KG1 (cell line): ENCODE measurements at places on chromosomes 7 and 10.

DNA sequence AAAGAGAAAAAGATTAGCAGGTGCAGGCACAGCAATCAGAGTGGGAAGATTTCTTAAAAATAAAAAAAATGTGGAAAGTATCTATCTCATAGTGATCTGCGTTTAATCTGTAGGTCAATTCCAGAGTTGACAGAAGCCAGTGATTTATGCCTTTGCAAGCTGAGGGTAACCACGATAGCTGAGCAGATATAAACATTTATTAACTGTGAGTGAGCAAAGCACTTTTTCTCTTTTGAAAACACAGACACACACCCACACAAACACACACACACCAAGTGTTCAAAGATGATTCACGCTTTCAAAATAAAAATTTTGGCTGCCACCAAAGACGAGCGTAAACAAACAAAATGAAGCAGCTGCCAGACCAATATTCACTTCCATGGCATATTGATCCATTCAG lies 243.2 kb upstream of the SLC26A5 start:
- no peak for DNase-seq

- DNase-seq, result no peak
Measured at GRCh38 chr7:10707519-10707918, 266.2 kb upstream of the PHF14 start.

GRCh38 chr10:94375374-94375773 lies 12.6 kb upstream of the NOC3L start:
- no peak for DNase-seq

DNA sequence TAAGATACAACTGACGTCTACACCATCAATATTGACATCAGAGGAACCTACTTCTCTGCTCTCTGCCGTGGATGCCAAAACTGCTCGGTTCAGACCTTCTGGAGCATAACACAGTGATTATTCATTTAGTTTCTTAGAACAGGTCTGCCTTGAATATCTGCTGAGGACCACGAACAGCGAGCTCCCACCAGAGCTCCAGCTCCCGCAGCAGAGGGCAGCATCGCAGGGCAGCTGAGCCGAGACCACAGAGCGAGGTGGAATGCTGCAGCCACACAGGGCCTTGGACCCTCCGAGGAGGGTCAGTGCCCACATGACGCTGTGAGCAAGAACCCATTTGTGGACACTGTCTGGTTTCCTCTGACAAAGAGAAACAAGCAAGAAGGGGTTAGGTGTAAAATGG lies 6.8 kb downstream of the VIPR2 start:
- no peak for DNase-seq

DNA sequence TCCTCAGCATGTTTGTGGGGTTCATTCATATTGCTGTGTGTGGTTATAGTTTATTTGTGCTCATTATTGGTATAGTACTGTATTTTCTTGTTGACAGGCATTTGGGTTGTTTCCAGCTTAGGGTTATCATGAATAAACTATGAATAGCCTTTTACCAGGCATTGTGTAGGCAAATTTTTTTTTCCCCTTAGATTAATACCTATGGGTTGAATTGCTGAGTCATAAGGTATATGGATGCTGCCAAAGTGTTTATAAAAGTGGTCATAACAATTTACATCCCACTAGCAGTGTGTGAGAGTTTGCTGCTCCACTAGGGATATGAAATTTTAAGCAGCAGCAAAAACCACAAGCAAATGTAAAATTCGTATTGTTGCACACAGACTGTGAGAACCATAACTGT lies 175.0 kb downstream of the PLPP4 start:
- no peak for DNase-seq

- no peak for DNase-seq
Measured at GRCh38 chr7:66522518-66522917, 106.2 kb upstream of the KCTD7 start.

DNA sequence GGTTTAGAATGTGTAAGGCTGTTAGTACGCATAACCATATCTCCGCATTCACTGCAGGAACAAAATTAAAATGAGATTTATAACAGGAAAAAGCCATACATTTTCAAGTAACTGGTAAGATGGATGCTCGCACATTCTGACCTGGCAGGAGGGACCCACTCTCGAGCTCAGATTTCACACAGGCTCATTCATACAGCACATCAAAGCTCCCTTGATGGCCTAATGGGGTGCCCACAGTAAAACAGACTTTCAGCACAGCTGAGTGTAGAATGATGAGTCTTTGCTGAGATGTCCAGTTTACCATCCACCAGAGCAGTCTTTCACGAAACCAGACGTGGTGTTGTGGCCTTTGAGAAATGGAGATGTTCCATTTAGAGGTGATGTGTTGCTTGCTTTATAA lies 8.9 kb downstream of the FOXI2 start:
- no peak for DNase-seq

DNA sequence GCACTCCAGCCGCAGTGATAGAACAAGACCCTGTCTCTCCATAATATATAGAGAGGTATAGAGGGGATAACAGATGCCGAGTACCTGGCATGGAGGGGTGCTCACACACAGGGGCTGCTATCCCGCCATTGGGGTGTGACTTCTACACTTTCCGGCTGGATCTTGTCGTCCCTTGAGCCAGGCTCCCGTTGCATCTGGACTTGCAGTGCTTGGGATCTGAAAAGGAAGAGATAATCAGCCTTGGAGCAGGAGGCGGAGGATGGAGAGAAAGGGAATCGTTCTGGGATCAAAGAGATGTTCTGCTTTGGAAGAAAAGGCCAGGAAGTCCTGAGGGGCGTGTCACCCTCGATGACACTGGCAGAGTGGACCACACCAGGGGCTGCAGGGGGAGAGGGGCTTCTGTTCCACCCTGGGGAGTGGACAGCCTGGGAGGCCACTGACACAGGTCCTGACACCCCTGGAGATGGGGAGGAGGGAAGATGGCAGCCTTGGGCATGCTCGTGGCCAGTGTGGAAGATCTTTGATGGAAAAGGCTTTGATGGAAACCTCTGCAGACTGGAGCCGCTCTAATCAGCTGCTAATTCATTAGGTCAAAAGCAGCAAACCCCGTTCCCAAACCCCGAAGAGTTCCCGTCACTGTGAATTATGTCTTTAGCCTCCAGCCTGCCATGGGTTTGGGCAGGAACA lies 85.1 kb downstream of the CARD11 start:
- DNase-seq, result no peak

DNA sequence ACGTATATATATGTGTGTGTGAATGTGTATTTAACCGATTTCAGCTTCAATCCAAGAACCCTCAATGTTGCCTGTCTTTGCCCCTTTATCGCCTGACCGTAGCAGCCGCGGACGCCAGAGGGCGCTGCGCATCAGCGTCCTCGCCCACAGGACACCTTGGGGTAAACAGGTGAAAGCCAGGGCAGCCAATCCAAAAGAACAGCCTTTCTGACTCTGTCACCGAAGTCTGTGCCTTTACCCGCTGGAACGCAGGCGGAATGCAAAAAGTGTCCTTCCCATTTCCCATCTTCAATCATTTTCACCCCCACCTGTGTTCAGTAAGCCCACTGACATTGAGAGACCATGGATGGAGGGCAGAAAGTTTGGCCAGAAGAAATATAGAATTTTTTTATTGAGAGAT lies 3.6 kb downstream of the NXPH1 start:
- no peak for DNase-seq

GRCh38 chr10:118572256-118573041 lies 23.0 kb downstream of the PRLHR start:
- DNase-seq, result no peak

GRCh38 chr10:96639899-96640298 lies 53.1 kb upstream of the TM9SF3 start:
- no peak for DNase-seq

DNA sequence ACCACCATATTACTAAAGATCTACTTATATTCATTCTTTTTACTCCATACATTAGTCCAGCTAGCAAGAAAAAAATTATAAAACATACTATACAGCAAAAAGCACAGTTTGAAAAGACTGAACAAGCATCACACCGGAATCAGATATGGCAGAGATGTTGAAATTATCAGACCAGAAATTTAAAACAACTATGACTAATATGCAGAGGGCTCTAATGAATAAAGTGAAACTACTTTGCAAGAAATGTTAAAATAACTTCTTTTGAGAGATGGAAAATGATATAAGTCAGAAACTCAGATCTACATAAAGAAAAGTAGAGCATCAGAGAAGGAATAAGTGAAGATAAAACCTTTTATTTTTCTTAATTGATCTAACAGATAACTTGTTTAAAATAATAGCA lies 50.9 kb downstream of the SGCE start:
- DNase-seq, result no peak

DNA sequence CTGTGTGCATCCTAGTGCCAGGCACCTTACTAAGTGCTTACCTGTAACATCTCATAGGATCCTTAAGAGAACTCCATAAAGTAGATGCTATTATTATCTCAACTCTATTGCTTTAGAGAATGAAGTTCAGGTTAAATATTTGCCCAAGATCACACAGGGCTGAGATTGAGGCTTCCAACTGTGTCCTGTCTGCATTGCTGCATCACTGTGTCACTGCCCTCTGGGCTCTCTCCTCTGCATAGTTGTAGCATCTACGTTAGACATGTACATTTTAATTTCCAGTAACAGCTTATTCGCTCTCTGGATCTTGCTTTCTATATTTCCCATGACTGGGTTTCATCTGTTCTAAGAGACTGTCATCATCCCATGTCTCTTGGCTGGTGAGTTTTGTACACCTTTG lies 63.6 kb upstream of the FZD8 start:
- DNase-seq, result no peak

- no peak for DNase-seq
Measured at GRCh38 chr7:27032839-27033238, 63.0 kb downstream of the HOXA1 start.

DNA sequence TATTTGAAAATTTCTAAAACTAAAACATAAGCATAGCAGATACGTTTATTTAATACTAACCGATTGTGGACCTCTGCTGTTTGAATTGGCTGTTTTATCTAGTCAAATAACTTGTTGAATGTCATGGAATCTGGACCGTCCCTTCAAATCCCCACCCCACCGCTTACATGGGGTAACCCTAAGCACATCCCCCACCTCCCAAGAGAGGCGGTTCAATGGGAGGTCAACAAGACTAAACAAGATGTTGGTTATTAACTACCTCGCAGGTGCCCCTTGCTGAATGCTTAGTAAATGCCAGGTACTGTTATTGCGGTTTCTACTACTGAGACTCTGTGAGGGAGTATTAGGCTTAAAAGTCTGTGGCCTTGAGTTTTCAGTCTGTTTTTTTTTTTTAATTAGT lies 70.9 kb downstream of the DAGLB start:
- DNase-seq, result no peak

DNA sequence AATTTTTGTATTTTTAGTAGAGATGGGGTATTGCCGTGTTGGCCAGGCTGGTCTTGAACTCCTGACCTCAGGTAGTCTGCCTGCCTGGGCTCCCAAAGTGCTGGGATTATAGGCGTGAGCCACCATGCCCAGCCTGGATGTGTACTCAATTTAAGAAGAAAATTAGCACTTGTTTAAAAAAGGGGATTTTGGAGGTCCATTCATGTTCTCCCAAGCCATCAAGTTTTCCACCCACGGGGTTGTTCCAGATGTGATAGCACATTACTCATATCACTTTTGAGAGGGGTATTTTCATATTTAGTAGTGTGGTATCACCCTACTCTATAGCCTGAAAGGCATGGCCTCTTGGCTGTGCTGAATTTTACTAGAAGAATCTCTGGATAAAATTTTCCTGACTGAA lies 10.5 kb upstream of the SLC26A3 start:
- DNase-seq, result no peak

DNA sequence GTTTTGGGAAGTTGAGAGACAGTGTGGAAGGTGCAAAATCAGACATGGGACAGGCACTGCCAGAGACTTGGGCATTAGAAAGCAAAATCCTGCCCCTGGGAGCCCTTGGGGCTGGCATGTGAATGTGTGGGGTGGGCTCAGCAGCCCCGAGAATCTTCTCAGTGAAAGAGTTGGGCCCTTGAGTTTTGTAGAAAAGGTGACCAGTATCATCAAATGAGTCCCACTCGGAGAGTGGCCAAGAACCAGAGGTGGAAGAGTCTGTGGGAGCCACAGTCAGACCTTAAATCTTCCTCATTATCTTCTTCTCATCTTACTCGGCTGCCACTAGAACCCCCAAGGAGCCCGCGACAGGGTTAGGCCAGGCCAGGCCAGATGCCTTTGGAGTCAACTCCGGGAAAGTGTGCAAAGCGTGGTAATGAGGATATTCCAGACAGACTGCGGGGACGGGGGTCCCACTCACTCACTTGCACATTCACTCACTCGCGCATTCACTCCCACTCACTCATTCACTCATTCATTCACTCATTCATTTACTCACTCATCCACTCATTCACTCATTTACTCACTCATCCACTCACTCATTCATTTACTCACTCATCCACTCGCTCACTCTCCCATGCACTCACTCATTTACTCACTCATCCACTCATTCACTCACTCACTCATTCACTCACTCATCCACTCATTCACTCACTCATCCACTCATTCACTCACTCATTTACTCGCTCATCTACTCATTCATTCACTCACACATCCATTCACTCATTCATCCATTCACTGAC lies 74.9 kb downstream of the CARD11 start:
- DNase-seq, result no peak

- DNase-seq, result no peak
Measured at GRCh38 chr10:13808556-13809391, 222.0 kb downstream of the PRPF18 start.

DNA sequence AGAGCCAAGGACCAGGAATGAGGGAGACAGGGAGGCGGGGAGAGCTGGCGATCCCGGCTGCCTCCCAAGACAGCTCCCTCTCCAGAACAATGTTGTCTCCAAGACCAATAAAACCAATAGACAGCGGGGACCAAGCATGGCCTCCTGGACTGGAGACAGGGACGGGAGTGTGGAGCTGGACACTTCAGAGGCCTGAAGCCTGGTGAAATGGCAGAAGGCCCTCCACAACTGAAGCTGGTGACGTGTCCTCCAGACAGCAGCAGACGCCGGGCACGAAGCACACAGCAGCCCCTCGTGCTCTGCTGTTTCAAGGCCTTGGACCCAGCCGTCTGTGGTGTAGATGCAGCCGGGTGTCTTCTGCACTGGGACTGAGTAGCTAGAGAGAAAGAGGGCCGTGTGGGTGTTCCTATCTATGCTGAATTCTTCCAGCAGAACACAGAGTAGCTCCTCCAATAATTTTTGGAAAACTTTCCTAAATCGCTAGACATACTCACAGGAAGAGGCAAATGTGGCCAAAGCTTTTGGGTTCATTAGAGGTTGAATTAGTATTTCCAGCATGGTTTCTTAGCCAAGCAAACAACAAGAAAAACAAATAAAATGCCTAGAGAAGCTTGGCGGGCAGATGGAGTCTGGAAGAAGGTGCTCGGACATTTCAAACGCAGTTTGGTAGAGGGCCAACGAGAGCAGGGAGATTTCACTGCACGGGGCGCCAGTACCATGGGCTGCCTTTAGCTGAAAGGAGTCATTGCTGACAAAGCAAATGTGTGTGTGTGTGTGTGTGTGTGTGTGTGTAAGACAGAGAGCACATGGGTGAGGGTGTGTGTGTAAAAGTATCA lies 570.4 kb downstream of the TCERG1L start:
- DNase-seq, result no peak

DNA sequence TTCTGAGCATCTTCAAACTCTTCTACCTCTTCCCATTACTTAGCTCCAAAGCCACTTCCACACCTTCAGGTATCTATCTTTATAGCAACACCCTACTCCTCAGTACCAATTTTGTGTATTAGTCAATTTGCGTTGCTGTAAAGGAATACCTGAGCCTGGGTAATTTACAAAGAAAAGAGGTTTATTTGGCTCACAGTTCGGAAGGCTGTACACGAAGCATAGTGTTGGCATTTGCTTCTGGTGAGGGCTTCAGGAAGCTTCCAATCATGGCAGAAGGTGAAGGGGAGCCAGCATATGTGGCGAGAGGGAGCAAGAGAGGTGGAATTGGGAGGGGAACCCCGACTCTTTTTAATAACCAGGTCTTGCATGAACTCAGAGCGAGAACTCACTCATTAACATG lies 17.6 kb upstream of the CRYGN start:
- no peak for DNase-seq
